ENCODE measurements at places on chromosomes 12 and 14.

- DNase-seq, result peak; percentile 31
Measured at GRCh38 chr14:106556665-106557289, 1030.4 kb downstream of the TMEM121 start.

DNA sequence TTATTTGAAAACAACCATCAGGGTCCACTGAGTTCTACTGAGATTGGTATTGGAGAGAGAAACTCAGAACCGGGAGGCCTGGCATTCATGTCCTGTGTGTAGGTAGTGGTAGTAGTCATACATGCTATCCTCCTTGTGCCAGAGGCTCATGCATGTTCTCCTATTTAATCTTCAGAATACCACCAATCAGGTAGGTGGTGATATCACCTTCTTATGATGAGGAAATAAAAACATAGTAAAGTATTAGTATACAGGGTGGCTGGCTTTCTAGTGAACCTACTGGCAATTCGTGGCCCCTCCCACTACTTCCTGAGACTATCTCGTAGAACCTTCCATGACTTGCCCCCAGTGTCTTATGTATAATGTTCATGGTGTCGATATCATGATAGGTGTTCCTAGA is 40.5 kb upstream of the EID3 start:
- no peak for DNase-seq

GRCh38 chr14:52091928-52092327 is 23.1 kb upstream of the NID2 start:
- no peak for DNase-seq

GRCh38 chr12:67592228-67593011 is 56.1 kb upstream of the DYRK2 start:
- no peak for DNase-seq

DNA sequence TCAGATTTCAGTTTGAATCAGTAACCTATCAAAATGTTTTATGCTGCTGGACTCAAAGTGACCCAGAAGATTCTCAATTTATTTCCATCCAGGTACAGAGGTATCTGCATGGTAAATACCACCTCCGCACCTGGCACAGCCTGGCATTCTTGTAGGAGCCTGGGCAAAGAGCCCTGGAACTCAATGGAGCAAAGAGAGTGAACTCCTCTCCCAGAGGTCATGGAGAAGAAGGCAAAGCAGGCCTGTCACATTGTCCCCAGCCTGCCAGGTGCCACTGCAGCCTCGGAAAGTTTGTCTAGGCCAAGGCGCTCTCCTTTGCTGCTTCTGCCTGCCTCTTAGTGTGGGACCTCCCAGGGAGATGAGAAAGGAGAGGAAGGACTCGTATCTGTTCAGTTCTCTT is 319.8 kb downstream of the ZFP36L1 start:
- no peak for DNase-seq

- no peak for DNase-seq
Measured at GRCh38 chr12:8057839-8058238, 8.3 kb downstream of the C3AR1 start.

DNA sequence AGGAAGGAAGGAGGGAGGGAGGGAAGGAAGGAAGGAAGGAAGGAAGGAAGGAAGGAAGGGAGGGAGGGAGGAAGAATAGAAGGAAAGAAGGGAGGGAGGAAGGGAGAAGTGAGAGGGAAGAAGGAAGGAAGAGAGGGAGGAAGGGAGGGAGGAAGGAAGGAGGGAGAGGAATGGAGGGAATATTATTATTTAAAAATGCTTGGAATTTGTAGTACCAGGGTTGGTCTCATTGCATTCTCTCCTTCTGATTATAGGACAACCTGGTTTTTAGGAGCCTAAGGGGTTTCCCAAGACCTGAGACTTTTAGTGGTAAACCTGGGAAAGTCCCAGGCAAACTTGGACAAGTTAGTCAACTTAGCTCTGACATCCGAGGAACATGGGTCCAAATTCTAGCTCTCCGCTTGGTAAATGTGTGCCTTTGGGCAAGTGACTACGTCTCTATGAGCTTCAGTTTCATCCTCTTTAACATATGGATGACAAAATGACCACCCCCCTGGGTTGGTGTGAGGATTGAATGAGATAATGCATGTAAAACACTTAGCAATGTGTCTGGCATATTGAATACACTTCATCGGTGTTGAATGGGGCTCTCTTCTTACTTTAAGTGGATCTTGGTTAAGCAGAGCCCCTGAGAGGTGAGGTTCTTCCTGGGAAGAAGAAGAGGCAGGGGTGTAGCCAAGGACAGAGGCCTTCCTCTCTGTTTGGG is 690.7 kb upstream of the TBX3 start:
- no peak for DNase-seq

DNA sequence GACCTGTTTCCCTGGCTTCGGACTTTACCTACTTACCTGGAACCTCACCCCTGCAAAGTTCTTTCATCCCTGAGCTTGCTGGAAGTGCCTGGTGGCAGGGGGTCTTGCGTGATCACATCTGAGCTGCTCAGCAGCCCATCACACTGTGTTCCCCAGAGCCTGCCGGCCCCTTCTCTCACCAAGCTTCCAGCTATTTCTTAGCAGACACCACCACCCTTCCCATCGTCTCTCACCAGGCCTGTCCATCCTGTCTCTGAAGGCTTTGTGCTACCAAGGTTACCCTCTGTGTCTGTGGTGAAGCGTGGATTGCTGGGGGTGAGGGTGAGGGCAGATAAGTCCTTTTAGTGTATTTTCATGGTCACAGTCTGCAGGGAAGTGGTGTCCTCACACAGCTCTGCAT is 78.8 kb upstream of the NRXN3 start:
- no peak for DNase-seq

GRCh38 chr14:53109105-53110041 is 43.8 kb downstream of the DDHD1 start:
- DNase-seq, result no peak

DNA sequence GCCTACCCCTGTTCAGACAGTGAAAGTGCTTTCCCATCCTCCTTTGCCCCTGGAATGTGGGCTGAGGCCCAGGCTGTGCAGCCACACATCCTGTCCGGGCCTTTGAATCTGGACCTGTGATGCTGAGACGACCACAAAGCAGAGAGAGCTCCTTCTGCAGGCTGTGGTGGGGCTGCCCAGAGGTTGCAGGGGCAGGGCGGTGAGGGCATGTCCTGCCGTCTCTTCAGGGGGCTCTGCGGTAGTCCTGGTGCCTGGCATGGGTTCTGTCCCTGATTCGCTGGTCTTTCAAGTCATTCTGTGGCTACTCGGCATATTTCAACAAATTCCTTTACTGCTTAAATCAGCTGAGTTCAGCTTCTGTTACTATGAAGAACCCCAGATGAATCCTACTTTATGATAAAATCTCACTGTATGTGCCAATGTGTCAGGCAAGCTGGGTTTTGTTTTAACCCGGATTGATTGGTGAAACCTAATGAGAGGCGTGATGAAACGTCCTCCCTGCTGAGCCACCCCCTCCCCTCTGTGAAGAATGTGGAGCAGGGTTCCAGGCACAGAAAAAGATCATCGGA is 63.4 kb upstream of the DICER1 start:
- no peak for DNase-seq

DNA sequence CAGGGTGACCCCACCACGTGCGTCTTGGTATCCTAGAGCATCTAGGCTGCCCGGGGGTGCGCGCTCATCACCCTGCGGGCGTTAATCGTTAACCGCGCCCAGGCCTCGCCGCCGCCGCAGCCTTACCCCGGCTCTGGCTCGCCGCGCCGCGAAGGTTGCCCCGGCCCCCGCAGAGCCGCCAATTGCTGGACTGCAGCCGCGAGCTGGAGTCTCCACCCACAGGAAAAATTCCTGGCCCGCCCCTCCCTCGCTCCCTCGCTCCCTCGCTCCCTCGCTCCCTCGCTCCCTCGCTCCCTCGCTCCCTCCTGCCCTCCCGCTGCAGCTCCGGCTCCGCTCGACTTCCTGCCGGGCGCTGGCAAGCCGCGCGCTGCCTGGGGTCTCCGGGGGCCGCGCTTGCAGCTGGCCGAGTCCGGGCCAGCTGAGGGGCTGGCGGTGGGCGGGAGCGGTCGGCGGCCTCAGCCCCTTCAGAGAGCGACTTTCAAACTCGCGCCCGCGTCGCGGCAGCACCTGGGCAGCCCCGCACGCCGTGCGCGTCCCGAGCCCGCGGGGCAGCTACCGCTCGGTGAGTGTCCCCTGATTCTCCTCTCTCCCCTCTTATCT is at the start of gene PLEKHG3:
TSS of gene PLEKHG3 (plus strand) at position 282 of the 600 bp plus-strand sequence. CDS start 23,208 bp downstream, outside the sequence.
- peak; percentile 68 for DNase-seq

GRCh38 chr12:110694330-110694901 is 5.5 kb upstream of the HVCN1 start:
- DNase-seq, result no peak

DNA sequence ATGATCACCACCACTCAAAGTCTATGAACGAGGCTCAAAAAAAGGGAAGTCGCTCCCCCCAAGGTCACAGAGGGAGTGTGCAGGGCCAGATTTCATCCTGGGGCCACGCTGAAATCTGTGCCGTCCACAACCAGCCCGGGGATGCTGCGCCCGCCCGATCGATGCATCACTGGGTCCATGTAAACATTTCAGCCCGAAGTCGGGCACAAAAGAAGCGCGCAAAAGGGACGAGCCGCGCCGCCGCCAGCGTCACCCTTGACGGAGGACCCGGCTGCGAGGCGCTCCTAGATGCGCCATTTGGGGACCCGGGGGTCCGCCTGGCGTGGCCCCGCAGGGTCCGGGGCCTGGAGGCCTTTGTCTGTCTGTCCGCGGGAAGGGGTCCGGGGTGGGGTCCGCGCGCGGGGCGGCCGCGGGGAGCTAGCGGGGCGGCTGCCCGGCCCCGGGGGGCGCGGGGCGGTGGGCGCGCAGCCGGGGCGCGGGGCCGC is 503 bp downstream of the FBXO21 start:
- DNase-seq, result peak; percentile 37

- DNase-seq, result no peak
Measured at GRCh38 chr12:4147031-4147481, 126.5 kb upstream of the CCND2 start.

DNA sequence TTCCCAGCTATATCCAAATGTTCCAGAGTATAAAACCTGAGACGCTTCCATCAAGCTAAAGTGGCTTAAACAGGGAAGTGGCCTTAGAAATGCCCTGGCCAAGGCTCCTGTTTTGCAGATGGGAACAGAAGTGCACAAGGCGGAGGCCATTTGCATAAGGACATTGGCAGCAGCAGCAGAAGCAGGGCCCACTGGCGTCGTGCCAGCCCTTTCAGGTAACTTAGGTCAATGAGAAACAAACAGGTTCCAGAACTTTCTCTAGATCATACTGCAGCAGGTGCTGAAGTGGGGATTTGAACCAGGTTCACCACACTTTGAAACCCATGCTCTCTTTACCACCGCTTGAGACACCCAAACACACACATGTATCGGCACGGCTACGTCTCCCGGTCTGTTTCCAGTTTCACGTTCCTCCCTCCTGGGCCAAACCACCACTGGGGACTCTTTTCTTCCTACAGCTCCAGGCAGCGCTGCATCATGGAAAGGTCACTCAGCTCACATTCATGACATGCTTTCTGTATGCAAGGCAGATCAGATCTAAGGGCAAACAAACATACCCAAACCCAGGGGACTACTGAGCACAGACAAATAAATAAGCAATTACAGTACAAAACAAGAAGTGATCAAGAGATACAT is 46.0 kb upstream of the PLEKHG6 start:
- peak; percentile 79 for DNase-seq

DNA sequence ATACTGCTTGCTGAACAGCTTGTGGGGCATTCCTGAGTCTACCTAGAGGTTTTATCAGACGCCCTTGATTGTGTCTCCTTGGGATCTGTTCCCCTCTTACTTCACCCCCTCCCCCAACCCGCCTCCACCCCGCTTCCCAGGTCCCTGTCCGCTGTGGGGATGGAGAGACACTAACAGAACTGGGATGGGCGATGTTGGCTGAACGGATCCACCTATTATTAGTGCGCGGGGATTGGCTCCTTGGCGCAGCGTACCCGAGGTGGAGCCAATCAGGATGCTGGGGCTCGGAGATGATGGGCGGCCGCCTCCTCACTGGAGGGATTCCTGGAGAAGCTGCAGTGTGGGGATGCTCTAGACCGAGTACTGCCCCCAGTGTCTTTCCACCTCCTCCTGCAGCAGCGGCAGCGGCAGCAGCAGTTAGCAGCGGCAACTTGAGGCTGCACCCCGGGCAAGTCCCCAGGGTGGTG is at the start of gene SYT1:
TSS of gene SYT1 (plus strand) at position 372 of the 467 bp plus-strand sequence.
- peak; percentile 99 for DNase-seq

DNA sequence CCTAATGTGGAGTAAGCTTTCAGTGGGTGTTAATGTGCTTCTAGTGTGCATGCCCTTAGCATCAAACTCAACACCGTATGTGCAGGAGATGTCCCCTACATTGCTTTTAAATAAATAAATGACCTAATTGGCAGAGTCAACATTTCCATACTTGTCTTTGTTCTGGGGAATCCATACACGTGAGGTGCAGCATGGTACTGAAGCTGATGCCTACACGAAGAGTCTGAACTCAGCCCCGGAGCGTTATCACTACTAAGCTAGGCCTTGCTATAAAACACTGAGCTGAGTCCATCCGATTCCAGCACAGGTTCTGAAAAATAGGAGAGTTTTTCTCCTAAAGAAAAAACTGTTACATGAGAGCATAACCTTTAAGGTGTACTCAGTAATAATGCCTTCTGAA is 125.0 kb upstream of the DYRK2 start:
- no peak for DNase-seq

GRCh38 chr12:92290350-92290695 is 144.7 kb upstream of the BTG1 start:
- DNase-seq, result no peak

DNA sequence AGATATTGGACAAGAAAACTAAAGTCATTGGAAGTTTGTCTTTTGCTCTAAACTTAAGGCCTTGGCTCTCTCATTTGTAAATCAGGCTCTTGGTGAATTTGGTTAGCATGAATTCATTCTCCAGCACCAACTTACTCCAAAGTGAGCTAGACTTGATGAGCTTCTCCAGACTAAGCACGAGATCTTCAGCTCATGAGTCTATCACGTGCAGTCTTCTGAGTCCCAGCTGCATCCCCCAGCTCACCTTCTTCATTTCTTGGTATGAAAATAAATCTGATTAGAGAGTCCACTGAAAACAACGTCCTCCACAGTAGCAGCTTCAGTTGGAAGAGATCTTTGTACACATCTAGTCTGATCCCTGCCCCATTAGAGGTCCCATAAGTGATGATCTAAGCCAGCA is 52.5 kb upstream of the DDX11 start:
- no peak for DNase-seq

DNA sequence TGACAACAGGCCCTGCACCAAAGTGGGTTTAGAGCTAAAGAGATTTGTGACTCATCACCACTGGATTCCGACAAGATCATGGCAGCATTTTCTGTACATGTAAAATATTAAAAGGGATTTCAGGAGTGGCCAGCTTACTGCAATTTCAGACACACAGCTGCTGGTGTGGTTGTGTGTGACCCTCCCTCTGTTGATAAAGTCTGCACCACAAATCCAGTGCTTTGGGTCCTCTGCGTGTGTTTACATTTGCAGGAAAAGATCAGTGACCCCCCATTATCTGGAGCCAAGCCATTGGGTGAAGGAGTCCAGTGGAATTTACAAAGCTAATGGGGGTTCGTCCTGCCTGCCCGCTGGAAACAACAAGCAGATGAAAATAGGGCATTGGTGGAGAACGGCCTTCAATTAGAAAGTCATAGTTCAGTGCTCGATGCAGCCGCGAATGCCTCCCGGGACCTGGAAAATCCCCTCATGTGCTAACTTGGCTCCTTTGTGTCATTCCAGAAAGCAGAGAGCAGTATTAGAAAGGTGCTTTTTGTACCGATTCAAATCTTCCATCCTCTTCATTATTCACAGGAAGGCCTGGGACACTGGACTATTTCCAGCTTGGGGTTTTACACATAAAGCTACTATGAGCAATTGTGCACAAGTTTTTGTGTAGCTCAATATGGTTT is 188.5 kb upstream of the TMEM132C start:
- no peak for DNase-seq

GRCh38 chr14:34165847-34166350 is 215.0 kb upstream of the EGLN3 start:
- DNase-seq, result no peak

GRCh38 chr14:79363291-79363690 is 848.0 kb downstream of the DIO2 start:
- no peak for DNase-seq
